ENCODE measurements at places on chromosomes 5 and 9. TPM values are rescaled to one million over a fixed set of nuclear protein-coding genes. Genes with fewer than 3 reads are reported as not detected.
A peak's percentile ranks its signal among the peaks of the same experiment; 100 is the strongest.

GRCh38 chr9:34555002-34555348, 32.2 kb upstream of the ENHO start:
- DNase-seq: peak; percentile 84

- DNase-seq: no peak
Observed at GRCh38 chr5:112049738-112050137, 292.7 kb upstream of the NREP start.

GRCh38 chr5:40006260-40006659, 581.5 kb upstream of the DAB2 start:
- DNase-seq: no peak

GRCh38 chr9:124652615-124653393, 118.3 kb downstream of the NR6A1 start:
- DNase-seq: no peak

DNA sequence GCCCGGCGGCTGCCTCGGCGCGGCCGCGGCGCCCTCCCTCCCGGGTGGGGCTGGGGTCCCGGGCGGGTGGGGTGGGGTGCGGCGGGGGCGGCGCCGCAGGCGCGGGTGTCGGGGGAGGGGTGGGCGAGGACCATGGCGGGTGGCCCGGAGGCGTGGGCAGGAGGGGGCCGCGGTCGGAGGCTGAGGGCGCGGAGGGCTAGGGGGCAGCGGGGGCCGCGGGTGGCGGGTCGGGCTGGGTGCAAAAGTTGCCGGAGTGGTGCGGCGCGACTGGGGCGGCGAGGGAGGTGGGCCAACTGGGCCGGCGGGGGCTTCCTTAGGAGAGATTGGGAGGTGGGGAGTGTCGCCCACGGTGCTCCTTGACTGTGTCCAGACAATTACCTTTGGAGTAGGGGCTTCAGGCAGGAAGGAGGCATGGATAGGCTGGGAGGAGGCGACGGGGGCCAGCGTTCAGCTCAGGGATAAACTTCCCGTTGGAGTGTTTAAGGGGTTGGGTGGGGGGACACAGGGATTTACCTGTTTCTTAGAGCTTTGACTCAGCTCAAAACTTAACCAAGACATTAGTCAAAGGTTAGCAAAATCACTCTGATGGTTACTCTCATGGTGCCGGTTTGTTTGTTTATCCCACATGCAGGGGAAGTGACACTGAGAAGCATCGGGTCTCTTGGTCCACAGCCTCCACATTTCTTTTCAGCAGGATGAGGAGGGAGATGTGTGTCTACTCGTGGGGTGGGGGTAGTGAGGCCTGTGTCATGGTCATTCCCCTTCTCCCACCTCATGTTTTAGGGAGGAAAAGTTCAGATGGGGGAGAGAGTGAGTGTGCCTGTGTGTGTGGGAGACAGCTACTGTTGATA, 859 bp downstream of the CSNK1G3 start:
- DNase-seq: peak; percentile 63

GRCh38 chr9:346111-346571, 131.5 kb downstream of the DOCK8 start:
- DNase-seq: peak; percentile 24

DNA sequence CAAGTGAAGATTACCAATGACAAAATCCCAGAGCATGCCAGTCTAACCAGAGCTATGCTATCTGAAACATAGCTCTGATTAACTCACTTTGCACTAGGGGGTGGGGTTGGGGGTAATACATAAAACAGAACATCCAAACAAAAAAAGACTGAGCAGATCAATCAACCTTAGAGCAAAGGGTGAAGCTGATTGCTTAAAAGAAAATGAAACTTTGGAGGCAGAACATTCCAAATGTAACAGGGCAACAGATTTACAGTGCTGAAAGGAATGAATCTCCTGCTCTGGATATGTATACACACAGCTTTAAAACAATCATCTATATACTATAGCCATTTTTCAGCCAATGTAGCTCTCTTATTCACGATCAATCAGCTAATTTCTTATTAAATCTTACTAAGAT, 4.9 kb downstream of the IL6ST start:
- no peak for DNase-seq

DNA sequence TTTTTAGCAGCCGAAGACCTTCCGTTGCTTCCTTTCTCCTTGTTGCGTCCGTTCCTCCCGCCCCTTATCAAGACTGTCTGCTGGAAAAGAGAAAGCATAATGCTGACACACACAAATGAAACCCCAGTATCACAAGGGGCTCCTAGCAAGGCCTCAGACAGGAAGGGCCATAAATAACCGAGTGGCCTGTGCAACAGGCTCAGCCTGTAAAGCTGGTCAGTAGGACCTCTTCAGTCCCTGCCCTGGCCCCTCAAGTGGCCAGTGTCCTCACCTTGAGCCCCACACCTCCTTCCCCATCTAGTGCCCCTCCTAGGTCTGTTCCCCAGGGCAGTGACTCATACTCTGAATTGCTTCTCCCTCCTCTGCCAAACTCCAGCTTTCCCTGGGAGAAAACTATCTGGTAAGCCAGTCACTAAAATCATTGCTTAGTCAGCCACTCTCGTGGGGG, 174.6 kb upstream of the IL12B start:
- no peak for DNase-seq

- DNase-seq: no peak
Observed at GRCh38 chr5:176846335-176847140, 36.2 kb downstream of the UNC5A start.

- DNase-seq: no peak
Observed at GRCh38 chr5:142531977-142532780, 153.7 kb downstream of the FGF1 start.

DNA sequence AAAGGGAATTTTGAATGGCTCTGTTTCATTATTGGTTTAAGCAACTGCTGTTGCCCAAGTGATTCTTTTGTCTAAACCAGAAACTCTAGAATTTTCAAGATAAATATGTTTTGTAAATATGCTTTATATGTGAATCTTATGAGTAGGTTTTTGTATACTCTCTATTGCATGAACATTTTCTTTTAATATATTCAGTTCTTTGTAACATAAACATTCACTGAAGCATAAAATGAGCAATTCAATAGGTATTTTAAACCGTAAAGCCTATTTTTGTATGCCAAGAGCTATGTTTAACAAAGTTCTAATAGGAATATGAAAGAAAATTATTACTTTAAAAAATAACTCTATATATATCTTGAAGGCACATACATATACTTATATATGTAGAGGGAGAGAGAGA, 293.1 kb downstream of the PSAT1 start:
- DNase-seq: no peak

GRCh38 chr5:10329446-10329819, 21.7 kb upstream of the CMBL start:
- no peak for DNase-seq

DNA sequence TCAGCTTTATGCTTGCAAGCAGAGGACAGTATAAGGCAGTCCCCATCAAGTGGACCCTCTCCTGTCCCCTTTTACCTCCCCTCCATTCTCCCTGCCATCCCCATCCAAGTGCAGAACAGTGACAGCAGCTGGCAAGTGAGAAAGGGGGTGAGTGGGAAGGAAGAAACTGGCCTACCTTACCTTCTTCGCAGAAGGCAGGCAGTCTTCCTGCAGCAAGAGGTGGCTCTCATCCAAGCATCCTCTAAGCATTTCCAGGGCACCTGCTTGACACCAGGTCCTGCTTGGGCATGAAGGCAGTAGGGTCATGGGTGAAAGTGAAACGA, 77.3 kb upstream of the SH3PXD2B start:
- DNase-seq: no peak

DNA sequence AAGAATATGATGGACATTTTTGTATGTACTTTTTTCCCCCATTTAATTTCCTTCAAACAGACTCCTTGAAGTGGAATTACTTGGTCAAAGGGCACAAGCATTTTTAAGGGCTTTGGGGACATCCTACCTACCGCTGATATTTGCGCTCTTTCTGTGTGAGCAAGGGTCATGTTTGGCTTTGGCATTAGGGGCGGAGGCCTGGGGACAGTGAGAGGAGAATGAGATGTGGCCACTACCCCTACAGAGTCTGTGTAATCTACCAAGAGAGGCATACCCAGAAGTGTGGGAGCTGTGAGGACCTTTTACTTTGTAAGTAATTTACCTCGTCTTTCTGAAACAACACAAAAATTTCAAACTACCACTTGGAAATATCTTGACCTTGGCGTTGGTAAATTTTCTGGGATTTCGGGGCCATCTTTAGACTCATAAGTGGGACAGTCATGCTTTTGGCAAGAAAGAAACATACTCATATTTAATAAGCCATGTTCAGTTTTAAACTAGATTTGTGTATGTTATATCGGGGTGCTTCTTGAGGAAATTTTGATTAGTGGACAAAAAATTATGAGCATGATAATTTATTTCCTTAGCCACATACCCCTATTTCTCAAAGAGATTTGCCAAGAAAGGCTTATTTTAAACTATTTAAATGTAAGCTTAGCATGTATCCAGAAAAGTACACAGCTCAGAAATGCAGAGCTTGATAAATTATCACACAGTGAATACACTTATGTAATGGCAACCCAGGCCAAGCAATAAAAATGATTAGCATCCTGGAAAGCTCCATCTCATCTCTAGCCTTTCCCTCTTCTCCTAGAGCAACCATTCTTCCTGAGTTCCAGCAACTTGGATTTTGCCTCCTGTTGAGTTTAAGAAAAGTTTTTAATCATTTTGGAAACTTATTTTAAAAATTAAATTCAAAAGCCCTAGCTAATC, 63.6 kb downstream of the ARHGAP26 start:
- no peak for DNase-seq

Gene NEUROG1
- 222 TPM for total RNA-seq

Gene GARNL3
- total RNA-seq: 14.7 TPM

Gene IL7R
- total RNA-seq: not detected

Gene IL4
- not detected for total RNA-seq

Measured in glutamatergic neuron (in vitro differentiated cells).